ENCODE measurements at places on chromosomes 16 and 17. TPM values are rescaled to one million over a fixed set of nuclear protein-coding genes. Genes with fewer than 3 reads are reported as not detected.

Gene IL32
- 305 TPM for total RNA-seq

Gene MYOCD
- total RNA-seq: not detected

GRCh38 chr17:68684949-68685357 lies 83.8 kb upstream of the FAM20A start:
- no peaks in the 10 kb centered on the region for H3K27me3 ChIP-seq
- H3K36me3 ChIP-seq: no peaks in the 10 kb centered on the region
- no peaks in the 10 kb centered on the region for H3K4me1 ChIP-seq
- no peak for DNase-seq

- H3K4me3 ChIP-seq: no peak overlapping the region
- H3K27me3 ChIP-seq: no peaks in the 10 kb centered on the region
- H3K36me3 ChIP-seq: no peaks in the 10 kb centered on the region
- no peaks in the 10 kb centered on the region for H3K4me1 ChIP-seq
- DNase-seq: no peak
Measured at GRCh38 chr17:22510504-22510903, 818.2 kb downstream of the KCNJ18 start.

- H3K36me3 ChIP-seq: peaks cover 10% of the 10 kb centered on the region
- H3K27ac ChIP-seq: peak overlapping the region; percentile 14
- DNase-seq: no peak
- no peak overlapping the region for H3K4me3 ChIP-seq
Measured at GRCh38 chr17:57993471-57994365, 5.7 kb upstream of the VEZF1 start.

- H3K27ac ChIP-seq: no peak overlapping the region
- no peaks in the 10 kb centered on the region for H3K27me3 ChIP-seq
- no peak overlapping the region for H3K4me3 ChIP-seq
- peaks cover 29% of the 10 kb centered on the region for H3K36me3 ChIP-seq
- no peaks in the 10 kb centered on the region for H3K4me1 ChIP-seq
Measured at GRCh38 chr17:47119746-47120520, 69.2 kb downstream of the CDC27 start.
